NK-92 treated with Interleukin-12 subunit alpha and Interleukin-12 subunit beta, amount 100 ng/mL, for 24 hours (cell line): ENCODE measurements at places on chromosomes 13 and 19.

DNA sequence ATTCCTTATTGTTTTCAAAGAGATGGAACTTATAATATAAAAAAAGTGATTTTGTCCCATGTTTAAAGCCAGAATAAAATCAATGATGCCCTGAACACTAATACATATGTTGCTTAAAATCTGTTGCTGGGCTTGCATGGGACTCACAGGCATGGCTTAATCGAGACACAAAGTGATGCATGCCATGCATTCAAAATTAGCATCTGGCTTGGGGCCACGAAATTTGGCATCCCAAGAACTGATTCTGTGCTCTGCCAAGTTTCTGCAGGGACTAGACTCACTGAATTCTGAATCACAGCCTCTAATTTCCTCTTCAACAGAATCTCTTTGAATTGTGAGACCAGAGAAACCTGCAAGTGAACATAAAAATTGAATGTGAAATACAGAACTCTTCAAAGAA, 109.2 kb downstream of the PCDH17 start:
- no peak for DNase-seq

DNA sequence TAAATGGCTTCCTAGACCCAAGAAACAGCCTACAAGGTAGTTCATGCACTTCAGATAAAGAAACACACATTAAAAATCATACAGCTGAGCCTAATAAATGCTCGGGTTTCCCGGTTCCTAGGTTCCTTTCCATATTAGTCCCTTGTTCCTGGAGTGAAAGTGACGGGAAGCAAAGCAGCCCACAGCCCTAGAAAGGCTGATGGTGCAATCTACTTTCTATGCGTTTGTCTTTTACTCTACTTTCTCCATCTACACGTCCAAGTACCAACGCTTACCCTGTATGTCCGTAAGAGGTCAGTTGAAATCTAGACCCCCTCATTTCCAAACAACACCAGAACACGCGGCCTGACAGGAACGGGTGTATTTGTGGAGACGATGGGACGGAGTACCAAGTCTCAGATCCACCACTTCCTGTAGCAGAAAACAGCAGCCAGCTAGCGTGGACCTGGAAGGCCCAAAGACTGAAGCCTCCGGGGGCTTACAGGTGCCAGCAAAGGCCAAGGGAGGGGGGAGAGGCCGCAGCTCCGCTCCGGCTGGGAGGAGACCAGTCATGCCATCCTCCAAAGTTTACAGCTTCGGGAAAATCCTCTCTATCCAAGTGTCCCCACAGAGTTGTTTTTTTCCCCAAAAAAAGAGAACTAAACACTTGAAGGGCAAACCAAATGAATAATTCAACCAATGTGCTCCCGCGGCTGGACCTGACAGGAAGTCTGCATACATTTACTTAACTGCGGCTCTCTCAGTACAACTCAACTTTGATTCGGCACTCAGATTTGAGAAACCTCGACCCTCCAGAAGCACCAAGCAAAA, 34.1 kb downstream of the STK24 start:
- DNase-seq, result no peak

DNA sequence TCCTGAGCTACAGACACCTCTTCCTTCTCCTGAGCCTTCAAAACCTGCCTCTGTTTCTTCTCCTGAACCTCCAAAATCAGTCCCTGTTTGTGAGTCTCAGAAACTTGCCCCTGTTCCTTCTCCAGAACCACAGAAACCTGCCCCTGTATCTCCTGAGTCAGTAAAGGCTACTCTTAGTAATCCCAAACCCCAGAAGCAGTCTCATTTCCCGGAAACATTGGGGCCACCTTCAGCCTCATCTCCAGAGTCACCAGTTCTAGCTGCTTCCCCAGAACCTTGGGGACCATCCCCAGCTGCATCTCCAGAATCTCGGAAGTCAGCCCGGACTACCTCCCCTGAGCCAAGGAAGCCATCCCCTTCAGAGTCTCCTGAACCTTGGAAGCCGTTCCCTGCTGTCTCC, 10.0 kb downstream of the CHAMP1 start:
- DNase-seq, result no peak

GRCh38 chr13:28470296-28470695, 24.6 kb downstream of the FLT1 start:
- DNase-seq, result no peak

GRCh38 chr19:12918253-12918652, 840 bp downstream of the SYCE2 start:
- DNase-seq, result no peak

GRCh38 chr19:28021259-28022185, 1191.4 kb downstream of the UQCRFS1 start:
- DNase-seq, result no peak

GRCh38 chr19:41554907-41555306, 21.1 kb upstream of the CEACAM21 start:
- no peak for DNase-seq

DNA sequence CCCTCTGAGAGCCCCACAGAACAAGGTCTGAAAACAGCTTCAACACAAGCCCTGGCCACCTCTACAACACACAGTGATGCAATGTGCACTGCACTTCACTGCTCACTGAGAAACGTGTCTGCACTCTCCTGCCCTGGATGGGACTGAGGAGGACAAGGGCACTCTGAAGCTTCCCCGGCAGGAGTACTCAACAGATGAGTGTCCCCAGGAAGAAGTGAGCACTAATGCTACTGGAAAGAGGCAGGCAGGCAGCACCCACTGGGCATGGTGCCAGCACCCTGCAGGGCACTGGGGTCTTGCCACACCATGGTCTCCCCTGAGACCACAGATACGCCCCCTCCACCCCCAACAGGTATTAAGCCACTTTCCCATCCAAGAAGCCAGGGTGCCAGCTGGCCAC, 17.7 kb upstream of the SLC35E1 start:
- DNase-seq, result no peak

GRCh38 chr19:1975162-1975480, 34.1 kb downstream of the CSNK1G2 start:
- no peak for DNase-seq

- no peak for DNase-seq
Measured at GRCh38 chr13:32538143-32538620, 413 bp downstream of the N4BP2L2 start.
